ENCODE measurements at places on chromosomes 4 and X. TPM values are rescaled to one million over a fixed set of nuclear protein-coding genes. Genes with fewer than 3 reads are reported as not detected.

DNA sequence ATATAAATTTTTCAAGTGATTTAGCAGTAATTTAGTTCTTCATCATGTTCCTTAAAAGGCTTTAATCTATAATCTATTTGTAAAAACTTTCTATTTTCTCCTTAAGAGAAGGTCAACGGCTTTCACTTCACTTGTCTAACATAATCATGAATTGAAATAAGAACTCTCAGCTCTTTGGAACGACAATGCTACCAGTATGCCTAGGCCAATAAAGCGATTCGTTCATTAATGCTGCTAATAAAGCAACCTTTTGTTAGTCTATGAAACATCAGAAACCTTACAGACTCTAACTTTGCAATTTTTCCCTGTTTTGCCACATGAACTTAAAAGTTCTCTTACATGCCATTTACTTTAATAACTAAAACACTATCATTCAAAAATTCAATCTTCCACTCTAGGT, 47.6 kb downstream of the FBXW7 start:
- no peaks in the 10 kb centered on the region for H3K36me3 ChIP-seq
- H3K4me1 ChIP-seq, result peaks cover 4% of the 10 kb centered on the region
- H3K27ac ChIP-seq, result no peak overlapping the region
- no peak overlapping the region for H3K4me3 ChIP-seq

The FABP2 gene
- not detected for total RNA-seq

DNA sequence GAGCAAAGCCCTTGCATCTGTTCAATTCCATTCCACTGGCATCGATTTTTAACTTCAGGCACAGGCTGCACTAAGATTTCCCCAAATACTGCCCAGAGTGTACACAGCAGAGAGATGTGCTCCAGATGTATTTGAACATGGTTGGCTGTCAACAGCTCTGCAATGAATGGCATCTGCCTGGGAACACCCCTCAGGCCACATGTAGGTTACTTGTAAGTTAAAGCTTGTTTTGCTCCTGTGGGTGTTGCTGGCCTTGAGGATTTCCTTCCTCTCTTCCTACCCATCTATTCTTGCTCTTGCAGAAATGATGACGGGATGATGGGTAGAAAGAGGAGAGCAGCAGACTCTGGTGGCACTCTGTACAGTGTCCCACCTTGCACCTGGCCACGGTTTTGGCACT, 69.3 kb upstream of the HELT start:
- H3K36me3 ChIP-seq, result no peaks in the 10 kb centered on the region
- no peak overlapping the region for H3K27ac ChIP-seq
- no peak overlapping the region for H3K4me3 ChIP-seq

DNA sequence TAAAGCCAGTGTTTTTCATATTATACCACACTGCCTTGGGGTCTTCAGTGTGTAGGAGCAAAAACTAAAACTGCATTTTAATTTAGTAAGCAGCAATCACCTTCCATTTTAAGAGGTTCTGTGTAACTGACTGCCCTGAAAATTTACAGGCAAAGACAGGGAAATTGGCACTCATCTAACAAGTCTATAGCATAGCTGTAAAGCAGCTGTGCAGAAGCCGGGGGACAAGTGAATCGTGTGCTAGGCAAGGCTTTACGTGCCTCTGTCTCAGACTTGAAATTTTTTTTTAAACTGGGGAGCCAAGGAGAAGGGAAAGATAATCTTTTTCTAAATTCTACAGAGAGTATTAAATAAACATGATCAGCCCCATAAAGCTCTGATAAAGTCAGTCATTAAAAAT, 39.7 kb downstream of the TSPAN5 start:
- DNase-seq, result no peak
- no peaks in the 10 kb centered on the region for H3K36me3 ChIP-seq
- no peaks in the 10 kb centered on the region for H3K4me1 ChIP-seq
- H3K4me3 ChIP-seq, result no peak overlapping the region

- peaks cover 4% of the 10 kb centered on the region for H3K4me1 ChIP-seq
- no peak for DNase-seq
- H3K27ac ChIP-seq, result no peak overlapping the region
- H3K27me3 ChIP-seq, result no peaks in the 10 kb centered on the region
- no peak overlapping the region for H3K4me3 ChIP-seq
Measured at GRCh38 chr4:24764345-24764744, 31.0 kb upstream of the SOD3 start.
